ENCODE measurements at places on chromosomes 16 and 17.
A peak's percentile ranks its signal among the peaks of the same experiment; 100 is the strongest.

- peak; percentile 39 for DNase-seq
Measured at GRCh38 chr16:4660454-4661007, 32.8 kb upstream of the NUDT16L1 start.

DNA sequence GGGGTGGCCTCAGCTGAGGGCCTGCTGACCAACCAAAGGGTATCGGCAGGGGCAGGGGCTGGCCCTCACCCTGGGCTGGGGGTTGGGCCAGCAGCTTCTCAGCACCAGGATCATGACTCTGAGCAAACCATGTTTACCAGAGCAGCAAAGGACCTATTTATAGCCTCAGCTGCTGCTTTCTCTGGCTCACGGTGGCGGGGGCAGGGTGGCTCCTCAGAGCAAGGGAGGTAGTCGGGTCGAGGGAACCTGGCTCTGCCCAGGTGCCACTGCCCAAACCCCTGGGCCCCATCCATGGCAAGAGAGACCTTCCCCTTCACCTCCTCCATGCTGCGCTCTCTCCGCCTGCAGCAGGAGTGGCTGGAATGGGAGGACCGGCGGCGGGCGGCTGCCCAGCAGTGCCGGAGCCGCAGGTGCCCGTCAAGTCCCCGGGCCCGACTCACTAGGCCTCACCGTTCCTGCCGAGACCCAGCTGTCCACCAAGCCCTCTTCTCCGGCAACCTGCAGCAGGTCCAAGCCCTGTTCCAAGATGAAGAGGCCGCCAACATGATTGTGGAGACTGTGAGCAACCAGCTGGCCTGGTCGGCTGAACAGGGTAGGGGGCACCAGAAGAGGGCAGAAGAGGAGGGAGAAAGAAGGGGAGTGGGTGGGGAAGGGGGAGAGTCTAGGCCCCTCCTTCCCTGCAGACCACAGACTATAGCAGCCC is at the start of gene ASB16:
Gene ASB16, plus strand, starts transcription at position 206 of the 703 bp plus-strand sequence. Its CDS starts 86 bp downstream, at position 292.
- peak; percentile 41 for DNase-seq

DNA sequence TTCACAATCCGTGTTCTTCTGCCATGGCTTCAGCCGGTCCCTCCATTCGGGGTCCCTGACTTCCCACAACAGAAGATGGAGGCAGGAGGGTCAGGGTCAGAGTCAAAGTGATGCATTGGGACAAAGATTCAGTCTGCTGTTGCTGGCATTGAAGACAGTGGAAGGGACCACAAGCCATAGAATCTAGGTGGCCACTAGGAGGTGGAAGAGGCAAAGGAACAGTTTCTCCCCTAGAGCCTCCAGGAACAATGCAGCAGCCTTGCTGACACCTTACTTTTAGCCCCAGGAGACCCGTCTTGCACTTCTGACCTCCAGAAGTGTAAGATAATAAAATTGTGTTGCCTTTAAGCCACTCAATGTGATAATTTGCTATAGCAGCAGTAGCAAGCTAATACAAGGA is 55.9 kb downstream of the MFSD11 start:
- peak; percentile 30 for DNase-seq

- no peak for DNase-seq
Measured at GRCh38 chr17:72344613-72345012, 223.8 kb downstream of the SOX9 start.

GRCh38 chr17:49587366-49588073 is 11.8 kb downstream of the NXPH3 start:
- no peak for DNase-seq

- peak; percentile 83 for DNase-seq
Measured at GRCh38 chr17:2050300-2051060, 4.4 kb upstream of the HIC1 start.

GRCh38 chr17:76384987-76385891 is 830 bp downstream of the SPHK1 start:
- DNase-seq = peak; percentile 69

All from fibroblast of villous mesenchyme (primary cell).